ENCODE measurements at places on chromosomes 12 and 14.

GRCh38 chr14:24613241-24613640, 3.8 kb upstream of the GZMH start:
- DNase-seq: no peak

GRCh38 chr12:64568298-64568697, 42.0 kb upstream of the RASSF3 start:
- no peak for DNase-seq

- DNase-seq: no peak
Observed at GRCh38 chr12:80698847-80699542, 8.4 kb upstream of the MYF6 start.

- no peak for DNase-seq
Observed at GRCh38 chr14:65261425-65261920, 151.1 kb upstream of the FUT8 start.

DNA sequence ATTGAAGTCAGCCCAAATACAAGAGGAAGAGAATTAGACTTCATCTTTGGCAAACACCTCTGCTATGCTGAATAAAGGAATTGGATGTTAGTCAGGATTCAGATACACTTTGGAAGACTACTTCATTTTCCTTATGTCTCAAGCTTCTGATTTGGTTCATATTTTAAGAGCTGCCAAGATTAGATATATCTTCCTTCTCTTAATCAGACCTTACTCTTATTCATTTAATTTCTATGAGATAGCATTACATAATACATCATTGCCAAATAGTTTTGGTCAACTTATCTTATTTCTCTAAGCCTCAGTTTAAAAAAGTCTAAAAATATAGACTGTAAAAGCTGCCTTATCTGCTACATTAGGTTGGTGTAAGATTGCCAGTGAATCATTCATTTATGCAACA, 330.6 kb upstream of the NAV3 start:
- no peak for DNase-seq

DNA sequence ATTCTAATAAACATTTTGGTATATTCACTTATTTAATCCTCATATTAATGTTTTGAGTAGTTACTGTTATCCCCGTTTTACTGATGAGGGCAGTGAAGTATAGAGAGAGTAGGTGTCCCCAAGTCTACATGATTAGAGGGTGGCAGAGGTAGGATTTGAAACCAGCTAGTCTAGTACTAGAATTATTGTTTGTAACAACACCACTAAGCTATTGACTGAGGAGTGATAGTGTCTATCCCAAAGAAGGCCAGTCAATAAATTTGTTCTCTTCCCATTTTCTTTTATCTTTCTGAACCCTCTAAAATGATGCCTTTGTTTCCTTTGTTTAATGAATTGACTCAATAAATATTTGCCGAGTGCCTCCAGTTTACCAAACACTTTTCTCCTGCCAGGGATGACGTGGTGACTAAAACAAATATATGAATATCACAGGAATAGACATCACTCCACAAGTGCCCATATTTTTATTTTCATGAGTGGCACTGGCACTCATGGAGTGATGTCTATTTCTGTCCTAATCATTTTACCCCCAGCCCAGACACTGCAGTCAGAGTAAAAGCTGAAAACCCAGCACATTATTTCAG, 247.5 kb downstream of the SLC16A7 start:
- DNase-seq: no peak

DNA sequence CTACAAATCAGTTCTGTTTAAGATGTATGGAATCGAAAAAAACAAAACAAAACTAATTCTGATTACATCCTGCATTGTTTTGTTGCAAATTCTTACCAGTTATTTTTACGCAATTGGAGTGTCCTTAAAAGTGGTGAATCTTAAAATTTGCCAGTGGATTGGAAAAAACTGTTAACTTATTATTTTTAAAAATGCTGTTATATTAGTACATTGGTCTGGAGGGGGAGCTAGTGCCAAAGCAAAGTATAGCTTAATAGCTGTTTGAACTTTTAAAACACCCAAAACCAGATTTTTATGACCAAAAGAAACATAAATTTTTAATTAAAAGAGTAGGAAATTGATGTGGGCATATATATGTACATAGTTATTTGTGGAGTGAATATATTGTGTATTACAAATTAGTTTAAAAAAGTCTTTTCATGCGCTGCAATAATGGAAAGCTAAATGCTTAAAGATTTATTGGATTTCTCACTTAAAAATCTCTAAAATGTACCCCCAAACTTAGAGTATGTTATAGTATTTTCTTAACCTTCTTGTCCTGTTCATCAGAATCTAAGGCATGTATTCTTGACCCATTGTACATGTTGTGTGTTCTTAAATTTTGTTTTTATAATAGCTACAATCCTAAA, 2.5 kb downstream of the FUT8 start:
- peak; percentile 68 for DNase-seq
